Amniotic epithelial cell (primary cell): ENCODE measurements at places on chromosomes 13 and 19.

- no peak for DNase-seq
These were observed 213.8 kb downstream of the DCLK1 start for GRCh38 chr13:35917252-35917941.

DNA sequence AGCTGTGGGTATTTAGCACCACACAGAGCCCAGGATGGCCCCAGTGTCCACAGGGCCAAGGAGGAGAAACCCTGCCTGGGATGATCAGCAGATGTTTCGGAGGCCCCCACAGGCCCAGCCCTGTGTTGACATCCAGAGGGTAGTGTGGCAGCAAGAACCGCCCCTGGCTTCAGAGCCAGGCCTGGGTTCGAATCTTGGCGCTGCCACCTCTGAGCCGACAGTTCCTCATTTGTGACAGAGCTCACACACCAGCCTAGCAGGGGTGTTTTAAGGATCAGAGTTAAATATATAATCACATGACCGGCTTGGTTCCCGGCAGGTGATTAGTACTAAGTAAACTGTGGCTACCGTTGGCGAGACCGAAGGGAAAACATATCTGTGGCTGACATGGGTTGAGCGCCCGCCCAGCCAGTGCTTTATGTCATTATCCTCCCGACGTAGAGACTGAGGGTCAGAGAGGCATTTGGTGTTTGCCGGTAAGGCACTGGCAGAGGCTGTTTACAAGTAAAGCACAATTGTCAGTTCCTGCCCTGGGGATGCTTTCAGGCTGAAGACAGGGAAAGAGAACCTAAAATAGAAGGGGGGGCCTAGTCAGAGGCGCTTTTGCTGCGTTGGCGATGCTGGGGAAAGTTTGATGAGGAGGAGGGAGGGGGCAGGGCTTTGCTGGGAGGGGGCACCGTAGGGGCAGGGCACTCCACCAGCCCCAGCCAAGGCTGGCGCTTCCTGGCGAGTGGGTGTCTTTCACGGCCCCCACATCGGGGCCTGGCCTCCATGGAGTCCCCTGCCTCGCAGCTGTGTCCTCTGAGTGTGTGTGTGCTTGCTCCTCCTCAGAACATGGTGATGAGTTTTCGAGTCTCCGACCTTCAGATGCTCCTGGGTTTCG lies 4.8 kb downstream of the PIAS4 start:
- DNase-seq: no peak

DNA sequence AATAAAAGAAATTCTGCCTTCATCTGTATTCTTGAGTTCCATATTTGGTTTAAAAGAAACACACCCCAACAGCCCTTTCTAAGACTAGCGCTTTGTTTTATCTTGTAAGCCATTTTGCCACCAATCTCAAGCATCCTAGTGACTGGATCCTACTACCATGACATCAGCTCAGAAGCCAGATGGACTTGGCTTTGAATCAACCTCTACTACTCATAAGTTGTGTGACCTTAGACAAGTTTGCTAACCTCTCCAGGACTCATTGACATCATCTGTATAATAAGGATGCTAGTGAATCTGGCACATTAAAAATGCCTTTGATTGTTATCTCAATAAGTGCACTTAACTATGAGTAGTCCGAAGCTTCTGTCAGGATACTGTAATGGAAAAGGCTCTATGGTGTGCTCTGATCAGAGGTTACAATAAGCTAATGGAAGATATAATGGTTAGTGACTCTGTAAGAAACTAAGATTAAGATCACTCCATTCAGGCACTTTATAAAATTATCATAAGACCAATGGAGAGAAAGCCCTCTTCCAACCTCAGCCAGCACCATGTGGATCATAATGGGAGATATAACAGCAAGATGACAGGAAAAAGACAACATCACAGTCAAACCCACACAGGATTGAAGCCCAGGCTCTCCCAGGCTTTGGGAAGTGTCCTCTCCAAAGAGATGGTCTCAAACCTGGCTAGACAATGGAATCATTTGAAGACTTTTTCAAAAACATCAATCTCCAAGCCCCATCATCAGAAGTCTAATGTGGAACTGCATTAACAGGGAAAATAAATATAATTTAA lies 180.6 kb upstream of the MIR17HG start:
- no peak for DNase-seq

- DNase-seq: no peak
These were observed 73.5 kb upstream of the PCDH17 start for GRCh38 chr13:57558051-57558467.
